ENCODE measurements at places on chromosomes 12 and 14.

DNA sequence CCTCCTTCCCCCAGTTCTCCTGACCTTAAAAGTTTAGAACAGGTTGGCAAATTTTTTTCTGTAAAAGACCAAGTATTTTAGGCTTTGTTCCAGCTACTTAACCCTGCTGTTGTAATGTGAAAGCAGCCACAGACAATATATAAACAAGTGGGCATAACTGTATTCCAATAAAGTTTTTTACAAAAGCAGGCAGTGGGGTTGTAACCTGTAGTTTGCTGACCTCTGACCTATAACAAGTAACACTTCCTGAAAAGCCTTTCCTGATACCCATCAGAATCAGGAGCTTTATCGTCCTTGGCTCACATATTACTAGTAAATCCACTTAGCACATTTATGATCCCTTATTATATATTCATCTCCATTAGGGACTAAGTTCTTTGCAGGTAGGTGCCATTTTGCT, 13.1 kb upstream of the SMARCC2 start:
- DNase-seq, result no peak

DNA sequence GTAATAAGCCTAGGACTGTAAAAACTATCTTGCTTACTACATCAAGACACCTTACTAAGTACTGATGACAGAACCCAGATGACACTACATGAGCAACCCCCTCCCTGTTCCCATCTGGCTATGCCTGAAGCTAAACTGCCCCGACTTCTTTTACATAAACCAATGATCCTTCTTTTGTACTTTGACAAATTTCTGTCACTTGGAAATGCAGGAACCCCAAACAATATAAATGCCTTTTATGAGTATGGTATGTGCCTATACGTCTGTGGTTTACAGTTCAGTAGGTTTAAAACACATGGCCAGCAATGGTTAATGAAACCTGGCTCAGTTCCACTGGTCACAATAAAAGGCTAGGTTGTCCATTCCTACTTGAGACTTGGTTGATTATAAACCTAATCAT, 6.1 kb downstream of the SYCP3 start:
- DNase-seq, result no peak

- no peak for DNase-seq
Measured at GRCh38 chr12:42485823-42486222, 103.7 kb downstream of the PRICKLE1 start.

DNA sequence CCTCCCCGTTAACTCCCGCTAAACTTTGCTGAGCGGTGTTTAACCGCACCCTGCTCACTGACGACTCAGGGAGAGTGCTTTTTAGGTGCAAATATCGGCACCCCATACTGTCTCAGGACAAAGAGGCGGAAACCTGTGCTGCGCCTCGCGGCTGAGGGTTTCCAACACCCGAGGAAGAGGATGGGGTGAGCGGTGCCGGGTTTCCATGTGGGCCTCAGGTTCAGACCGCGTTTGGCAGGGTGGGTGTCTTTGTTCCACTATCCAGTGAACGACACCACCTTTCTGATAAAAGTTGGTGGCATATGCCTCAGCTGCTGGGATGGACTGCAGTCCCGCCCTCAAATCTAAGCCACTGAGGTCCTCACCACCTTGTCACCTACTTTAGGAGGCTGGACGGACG, 3.0 kb downstream of the RFLNA start:
- DNase-seq, result no peak

DNA sequence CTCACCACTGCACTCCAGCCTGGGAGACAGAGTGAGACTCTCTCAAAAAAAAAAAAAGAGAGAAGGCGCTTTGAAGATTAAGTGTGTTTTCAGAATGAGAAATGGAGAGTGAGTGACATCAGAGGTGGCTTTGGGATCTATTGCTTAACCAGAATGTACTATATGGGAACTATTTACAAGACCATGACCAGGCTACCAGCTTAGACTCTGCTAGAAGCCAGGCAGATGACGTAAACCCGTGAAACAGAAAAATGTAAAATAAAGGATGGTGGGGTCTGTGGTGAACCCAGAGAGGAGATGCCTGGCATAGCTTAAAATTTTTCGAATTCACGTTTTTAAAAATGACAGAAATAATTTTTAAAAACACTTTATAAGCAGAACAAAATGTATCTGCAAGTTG, 82.0 kb downstream of the IFT43 start:
- no peak for DNase-seq

DNA sequence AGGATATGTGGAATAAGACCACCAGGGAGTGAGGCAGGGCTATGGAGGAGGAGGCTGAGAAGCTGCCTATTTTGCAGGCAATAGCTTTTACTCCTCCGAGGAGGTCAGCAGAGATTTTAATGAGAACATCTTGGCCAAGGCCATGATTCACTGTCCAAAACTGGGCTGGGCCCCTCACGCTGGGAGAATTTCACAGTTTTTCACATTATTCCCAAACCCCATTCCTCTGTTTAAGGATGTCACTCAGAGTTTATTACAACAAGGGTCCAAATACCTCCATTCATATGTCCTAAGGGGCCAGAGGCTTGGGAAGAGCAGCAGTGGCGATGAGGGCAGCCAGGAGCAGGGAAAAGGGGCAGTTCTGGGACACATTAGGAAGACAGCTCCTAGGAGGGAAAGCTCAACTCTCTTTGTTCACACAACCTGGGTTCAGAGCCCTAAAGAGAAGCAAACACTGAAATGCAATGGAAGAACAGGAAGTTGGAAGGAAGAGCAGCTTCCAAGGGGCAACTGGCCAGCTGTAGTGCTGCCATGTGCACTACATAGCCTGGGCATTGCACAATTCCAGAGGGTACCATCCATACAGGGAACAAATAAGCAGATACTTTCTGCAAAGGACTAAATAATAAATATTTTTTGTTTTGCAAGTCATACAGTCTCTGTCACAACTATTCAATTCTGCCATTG, 283.2 kb downstream of the NUAK1 start:
- DNase-seq, result no peak

DNA sequence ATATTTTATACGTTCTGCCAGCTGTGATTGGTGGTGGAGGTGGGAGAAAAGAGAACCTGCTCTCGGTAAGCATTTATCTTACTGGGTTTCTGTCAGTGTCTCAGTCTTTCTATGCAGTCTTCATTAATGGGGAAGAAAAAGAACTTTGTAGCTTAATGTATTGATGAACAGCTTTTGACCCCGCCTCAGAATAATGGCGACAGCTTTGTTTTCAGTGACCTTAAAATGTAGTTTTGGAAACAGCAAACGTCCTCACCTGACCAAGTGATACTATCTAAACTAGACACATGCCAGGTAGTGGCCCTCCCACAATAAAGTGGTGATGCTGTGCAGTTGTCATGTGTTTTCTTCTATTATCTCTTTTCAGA, 1.4 kb downstream of the DACT1 start:
- no peak for DNase-seq

DNA sequence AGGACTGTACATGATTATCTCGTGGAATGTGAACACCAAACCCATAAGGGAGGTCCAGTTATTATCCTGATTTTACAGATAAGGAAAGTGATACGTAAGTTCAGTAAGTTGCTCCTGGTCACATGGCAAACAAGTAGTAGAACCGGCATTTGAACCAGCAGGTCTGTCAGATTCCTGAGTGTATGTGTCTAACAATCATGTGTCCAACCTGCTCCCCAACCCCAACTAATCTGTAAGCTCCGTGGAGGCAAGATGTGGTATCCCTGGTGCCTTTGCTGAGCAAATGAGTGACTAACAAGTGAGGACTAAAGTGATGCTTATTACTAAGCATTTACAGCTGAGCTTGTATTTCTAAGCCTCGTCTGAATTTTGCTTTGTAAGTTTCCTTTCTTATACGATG, 65.9 kb downstream of the PTPN21 start:
- DNase-seq, result no peak

DNA sequence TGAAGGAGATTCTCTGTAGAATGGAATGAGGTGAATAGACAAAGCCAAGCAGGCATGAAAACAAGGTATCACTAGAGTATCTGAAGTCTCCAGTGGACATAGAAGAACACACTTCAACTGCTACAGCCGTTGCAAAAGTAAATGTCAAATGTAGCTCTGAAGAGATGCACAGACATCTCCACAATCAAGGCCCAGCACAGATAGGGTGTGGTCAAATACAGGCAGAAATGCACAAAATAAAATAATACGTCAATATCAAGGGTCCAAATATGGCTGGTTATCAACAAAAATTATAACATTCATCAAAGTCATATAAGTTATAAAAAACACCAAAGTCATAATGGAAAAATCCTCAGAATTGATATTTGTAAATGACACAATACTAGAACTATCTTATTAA, 1107.3 kb downstream of the TMEM121 start:
- DNase-seq, result no peak

DNA sequence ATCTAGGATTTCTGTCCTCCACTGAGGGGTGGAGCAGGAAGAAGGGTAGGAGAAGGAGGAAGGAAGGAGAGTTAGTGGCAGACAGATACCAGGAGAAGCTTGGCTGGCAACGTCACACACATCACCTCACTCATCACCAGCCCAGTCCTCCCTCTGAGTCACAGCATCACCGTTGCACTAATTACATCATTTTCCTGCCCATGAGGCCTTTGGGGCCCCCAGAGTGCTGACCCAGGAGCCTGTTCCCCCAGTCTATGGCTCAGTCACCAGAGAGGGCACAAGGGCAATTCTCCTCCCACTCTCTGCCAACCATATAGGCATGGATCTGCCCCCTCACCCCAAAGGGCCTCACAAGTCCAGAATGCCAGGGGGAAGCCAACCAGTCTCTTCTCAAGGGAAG, 4.6 kb downstream of the RND1 start:
- DNase-seq, result no peak

GRCh38 chr14:101173698-101174521, 270.4 kb upstream of the RTL1 start:
- DNase-seq, result no peak

DNA sequence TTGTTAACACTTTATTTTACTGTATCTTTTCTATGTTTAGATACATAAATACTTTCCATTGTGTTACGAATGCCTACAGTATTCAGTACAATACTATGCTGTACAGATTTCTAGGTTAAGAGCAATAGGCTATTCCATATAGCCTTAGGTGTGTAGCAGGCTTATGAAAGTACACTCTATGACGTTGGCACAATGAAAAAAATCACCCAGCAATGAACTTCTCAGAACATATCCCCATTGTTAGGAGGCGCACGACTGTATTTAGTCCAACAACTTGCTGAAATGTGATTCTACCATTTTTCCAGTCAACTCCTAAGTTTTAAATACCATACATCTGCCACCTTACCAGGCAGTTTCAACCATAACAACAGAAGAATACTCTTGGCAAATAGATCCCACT, 1.8 kb downstream of the PARP11 start:
- DNase-seq, result no peak

DNA sequence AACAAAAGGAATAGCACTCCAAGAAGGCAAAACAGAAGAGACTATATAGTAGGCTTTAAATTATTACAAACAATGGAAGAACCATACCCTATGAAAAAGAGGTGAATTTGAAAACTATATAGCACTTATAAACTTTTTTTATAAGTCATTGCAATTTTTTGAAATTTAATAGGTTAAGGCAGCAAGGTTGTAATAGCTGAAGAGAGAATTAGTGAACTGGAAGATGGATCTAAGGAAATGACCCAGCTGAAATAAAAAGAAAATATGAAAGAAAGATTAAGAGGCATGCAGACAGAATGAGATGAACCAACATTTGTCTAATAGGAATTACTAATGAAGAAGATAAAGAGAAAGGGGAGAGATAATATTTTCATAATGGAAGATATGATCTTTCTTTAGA, 9.8 kb downstream of the TESC start:
- DNase-seq, result no peak

GRCh38 chr14:73261520-73262426, 24.5 kb downstream of the PAPLN start:
- no peak for DNase-seq

DNA sequence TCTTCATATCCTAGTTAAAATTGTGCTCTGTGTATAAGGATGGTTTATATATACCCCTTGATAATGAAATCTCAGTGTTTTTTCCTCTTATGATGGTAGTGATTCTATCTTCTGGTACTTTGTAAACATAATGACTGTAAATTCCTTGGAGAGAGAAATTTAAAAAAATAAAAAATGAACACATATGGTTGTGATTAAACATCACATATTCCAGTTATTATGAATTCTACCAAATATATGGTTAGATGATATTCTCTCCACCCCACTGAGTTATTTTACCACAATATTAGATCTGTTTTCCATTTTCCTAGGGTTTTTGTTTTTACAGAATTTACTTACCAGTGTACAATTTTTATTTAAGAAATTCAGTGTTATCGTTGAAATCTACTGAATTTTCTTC, 481.9 kb upstream of the NOVA1 start:
- no peak for DNase-seq

DNA sequence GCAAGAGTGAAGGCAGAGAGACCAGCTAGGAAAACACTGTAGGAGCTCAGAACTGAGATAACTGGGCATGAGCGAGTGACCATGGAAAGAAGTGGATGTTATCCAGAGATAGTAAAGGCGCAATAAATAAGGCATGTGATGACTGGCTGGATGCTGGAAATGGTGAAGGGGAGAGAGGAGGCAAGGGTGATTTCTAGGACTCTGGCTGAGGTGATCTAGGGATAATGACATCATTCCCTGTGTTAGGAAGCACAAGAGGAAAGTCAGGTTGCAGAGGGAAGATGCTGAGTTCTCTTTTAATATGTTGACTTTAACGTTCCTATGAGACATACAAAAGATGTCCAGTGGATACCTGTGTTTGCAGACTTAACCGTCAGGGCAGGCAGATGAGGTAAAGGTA, 78.7 kb downstream of the C12orf56 start:
- DNase-seq, result no peak

GRCh38 chr14:65352964-65353530, 59.5 kb upstream of the FUT8 start:
- no peak for DNase-seq

DNA sequence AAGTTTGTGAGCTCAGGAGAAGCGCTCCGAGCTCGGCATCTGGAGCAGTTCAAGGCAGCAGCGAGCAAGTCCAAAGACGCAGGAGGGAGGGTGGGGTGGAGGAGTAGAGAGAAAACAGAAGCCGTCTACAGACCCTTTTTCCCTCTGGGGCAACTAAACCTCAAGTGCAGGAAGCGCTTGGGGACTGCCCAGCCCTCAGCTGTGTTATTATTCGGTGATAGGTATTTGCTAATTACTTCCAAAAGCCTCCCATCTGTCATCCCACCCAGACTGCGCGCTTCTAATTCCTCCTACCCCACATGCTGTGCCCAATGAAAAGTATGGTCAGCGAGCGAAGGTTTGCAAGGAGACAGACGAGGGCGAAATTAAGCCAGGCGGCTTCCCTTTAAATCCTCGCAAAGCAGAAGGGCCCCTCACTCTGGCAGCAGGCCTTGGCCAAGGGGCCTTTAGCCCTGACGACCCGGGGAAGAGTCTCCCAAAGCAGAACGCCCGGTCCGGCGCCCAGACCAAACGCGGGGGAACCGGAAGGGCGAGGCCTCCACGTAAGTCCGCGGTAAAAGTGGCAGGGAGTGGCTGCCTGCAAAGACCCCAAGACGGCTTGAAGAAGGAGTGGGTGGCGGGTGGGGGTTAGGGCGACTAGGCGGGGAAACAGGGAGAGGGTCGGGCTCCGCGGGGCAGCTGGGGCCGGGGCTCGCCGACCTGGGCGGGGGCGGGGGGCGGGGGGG, 507 bp upstream of the CD9 start:
- no peak for DNase-seq
